ENCODE measurements at places on chromosomes 5 and 9.

- no peak for DNase-seq
These were observed 52.5 kb downstream of the HRH2 start for GRCh38 chr5:175710326-175710725.

DNA sequence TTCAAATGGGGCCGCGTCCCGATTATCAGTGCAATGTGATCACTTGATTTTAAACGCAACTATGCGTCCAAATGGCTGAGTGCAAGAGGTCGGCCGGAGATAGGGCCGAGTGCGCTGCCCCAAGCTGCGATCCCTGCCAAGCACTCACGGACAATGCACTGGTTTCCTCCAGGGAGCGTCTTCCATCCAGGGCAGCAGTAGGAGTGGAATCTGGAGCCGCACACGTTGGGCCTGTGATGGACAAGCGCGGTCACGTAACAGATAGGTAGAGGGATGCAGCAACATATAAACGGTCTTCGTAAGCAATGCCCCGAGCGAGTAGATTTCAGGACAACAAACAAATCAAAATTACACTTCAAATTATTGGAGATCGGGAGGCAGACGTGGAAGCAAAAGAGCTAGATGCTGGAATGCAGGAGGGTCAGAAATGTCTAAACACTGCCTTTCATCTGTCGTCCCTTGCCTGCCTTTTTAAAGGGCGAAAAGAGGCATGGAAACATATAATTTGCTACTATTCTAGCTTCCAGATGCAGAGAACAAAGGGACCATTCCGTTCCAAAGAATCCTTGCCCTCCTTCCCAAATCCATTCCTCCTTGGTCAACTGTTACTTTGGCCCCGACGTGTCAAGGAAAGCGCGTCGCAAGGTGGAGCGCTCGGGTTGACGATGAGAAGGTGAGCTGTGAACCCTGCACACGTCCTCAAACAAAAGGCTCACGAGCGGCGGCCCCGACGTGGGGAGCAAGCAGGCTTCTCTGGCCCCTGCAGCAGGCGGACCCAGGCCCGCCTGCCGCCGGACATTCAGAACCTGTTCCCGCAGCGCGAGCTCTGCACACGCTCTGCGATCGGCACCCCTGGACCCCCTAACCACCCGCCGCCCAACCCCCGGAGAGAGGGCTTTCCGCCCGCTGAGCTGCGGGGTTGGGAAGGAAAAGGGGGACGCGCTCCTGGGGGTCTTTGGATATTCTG is 1.5 kb downstream of the FBN2 start:
- DNase-seq = no peak

DNA sequence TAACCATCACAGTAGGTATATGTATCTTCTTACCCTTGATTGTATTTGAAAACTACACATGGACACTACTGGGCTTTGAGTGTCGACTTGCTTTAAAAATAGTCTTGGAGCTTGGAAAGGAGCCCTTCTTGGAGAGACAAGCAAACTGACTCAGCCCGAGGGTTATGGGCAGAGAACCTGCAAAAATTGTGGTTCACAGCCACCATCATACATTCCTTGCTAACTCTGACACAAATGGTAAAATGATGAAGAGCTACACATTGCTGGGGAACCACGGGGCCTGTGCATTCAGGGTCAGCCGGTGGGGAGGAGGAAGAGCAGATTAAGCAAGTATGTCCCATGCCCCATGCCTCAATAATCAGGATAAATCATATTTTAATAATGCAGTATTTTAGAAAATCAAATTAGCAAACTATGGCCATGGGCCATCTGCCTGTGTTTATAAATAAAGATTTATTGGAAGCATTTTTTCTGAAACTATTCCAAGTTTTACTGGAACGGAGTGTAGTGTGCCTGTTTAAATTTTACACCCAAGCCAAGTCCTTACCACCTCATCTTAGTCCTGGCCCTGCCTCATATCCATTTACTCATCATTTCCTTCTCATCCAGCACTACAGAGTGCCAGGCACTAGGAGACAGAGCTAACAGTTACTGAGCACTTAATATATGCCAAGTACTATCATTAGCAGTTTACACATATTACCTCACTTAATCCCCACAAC is 195.7 kb downstream of the PALM2AKAP2 start:
- no peak for DNase-seq

GRCh38 chr5:135313946-135314345 is 85.1 kb downstream of the MACROH2A1 start:
- no peak for DNase-seq

DNA sequence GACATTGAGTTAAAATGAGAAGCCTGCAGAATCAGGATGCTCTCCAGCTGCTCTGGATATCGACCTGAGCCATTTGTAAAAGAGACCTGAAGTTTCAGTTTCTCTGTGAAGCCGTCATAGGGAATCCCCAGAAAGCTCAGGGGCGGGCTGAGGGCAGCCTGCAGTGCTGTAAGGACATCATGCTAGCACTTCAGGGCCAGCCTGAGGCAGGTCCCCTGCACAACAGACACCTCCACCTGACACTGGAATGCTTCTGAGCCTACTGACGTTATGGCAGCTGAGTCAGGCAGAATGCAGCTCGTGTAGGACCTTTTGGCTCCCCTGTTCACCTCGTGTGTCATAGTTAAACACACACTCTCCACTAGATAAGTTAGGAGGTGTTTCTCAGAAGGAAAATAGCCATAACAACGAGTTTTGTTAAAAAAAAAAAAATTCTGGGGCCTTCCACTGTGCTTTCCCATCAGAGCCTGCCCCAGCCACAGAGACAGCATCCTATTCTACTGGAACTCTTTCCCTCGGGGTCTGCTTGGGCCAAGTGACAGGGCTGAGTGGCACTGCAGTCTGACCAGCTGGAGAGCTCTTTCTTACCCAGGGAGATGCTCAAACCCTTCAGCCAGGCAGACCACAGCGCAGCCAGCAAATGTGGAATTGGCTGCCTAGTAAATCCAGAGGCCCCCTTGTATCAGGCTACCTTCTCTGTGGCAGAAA is 354.9 kb downstream of the DIRAS2 start:
- no peak for DNase-seq

DNA sequence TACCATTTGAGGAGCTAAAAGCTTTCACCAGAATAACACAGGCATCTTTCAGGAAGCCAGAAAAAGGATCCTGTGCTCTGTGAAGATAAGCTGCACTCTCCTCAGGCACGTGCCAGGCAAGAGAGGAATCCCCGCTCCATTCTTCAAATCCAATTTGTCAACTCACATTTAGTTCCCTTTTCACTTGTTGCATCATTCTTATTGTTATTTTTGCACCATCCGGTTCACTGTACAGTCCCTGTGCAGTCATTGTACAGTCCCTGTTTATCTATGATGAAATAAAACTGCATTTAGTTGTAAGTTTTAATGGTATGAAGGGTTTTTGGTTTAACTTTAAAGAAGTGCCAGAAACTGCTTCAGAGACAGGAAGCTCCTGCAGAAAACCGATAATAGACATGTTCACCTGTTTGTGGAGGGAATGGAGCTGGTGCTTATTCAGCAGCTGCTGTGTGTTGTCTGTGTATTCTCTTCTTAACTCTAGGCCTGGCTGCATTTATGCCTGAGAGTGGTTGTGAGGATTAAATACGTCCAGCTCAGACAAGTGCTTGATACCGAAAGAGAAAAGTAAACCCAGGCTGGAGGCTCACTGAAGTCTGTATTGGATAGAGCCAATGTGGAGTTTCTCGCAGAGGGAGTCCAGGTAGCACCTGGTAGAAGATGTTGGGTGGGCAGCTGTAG is 22.4 kb downstream of the IFNW1 start:
- no peak for DNase-seq

GRCh38 chr5:97266576-97266975 is 83.5 kb upstream of the RIOK2 start:
- DNase-seq = no peak

All from stimulated activated CD8-positive, alpha-beta memory T cell treated with anti-CD3 and anti-CD28 coated beads, Interleukin-12 subunit alpha, Interleukin-12 subunit beta, amount 100 ng/mL, for 1 hour (primary cell).